ENCODE measurements at places on chromosomes 4 and X. TPM values are rescaled to one million over a fixed set of nuclear protein-coding genes. Genes with fewer than 3 reads are reported as not detected.

DNA sequence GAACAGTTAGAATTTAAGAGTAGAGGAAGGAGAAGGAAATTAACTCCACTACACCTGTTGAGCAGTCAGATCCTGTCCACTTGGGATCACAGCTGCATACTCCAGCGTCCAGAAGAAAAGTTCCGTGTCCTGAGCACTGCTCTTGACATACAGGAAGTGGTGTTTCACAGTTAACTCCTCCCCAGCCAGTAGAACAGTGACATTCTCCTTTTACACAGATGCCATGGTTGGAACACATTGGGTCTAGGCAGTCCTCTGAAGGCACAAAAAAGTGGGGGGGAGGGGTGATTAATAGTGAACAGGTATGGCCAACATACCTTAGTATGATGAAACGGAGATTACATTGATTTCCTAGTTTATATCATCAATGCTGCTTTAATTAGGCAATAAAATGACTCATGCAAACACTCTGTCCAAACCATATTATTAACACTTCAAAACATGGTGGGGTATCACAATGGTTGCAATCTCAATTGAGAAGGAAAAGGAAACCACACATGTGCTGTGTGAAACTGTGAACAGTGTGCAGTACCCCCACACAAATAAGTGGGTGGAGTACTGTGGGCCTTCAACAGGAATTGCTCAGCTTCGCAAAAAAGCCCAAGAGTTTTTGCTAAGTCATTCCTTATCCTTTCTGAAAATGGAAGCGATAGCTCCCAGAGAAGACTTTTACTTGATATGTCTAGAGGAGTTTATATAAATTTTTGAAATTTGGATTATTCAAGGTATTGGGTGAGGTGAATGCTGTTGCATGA is 295.6 kb downstream of the SH2D1A start:
- no peak for DNase-seq

DNA sequence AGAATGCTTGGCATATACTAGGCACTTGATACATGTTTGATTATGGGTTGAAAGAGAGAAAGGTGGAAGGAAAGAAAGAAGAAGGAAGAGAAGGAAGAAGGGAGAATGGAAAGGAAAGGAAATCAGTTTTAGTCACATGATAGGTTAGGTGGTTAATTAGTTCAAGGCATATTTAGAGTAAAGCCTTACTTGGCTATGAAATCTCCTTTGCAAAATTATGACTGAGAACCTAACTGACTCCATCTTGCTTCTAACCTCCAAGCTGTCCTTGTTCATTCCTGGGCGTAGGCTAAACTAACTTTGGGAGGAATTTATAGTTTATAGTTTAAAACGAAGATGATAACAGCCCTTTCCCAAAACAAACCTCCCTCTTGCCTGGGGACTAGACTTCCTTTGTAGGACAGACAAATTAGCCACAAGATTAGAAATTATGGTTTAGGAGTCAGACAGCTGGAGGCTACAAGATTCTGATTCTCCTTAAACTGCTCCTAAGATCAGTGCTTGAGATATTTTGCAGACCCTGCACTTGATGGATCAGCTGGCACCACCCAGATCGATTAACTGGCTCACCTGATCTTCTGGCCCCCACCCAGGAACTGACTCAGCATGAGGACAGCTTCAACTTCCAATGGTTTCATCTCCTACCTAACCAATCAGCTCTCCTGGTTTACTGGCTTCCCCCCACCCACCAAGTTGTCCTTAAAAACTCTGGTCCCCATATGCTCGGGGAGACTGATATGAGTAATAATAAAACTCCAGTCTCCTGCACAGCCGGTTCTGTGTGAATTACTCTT is 55.0 kb downstream of the TXK start:
- no peak for DNase-seq

DNA sequence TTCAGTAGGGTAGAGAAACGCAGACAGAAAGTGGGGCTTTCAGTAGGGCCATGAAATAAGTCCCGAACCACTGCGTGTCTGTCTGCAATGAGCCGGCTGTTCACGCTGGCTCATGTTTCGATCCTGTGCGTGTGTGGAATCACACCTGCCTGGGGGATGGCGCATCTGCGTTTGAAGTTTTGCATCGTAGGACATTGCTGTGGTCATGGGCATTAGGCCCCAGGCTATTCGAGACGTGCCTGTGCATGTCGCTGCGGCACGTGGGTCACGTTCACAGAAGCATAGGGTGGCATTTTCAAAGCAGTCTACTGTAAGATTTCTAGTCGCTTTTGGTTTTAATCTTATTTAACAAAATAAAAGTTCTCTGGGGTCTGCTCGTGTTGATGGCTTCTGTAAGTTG is 25.5 kb upstream of the HGFAC start:
- no peak for DNase-seq

DNA sequence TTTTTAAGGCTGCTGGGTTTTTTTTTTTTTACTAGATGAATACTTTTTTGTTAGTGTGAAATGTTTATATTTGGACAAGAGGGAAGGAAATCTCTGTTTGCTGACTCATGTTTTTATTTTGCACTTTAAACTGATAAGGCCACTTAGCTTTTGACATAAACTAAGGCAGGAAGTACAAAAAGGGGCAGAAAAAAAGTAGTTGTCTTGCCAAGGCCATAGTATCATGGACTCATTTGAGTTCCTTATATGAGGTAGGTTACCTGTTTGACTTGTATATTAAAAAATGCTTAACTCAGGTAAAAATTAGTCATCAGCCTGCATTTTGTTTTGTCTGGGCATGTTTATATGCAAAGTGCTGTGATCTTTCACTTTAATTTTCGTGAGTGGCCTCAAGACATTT is 26.0 kb downstream of the SMAD1 start:
- DNase-seq = no peak

- DNase-seq = no peak
These were observed 1048.0 kb downstream of the PDHA2 start for GRCh38 chr4:96887857-96888256.

- no peak for DNase-seq
These were observed 2.2 kb downstream of the TMEM47 start for GRCh38 chrX:34654696-34655490.

DNA sequence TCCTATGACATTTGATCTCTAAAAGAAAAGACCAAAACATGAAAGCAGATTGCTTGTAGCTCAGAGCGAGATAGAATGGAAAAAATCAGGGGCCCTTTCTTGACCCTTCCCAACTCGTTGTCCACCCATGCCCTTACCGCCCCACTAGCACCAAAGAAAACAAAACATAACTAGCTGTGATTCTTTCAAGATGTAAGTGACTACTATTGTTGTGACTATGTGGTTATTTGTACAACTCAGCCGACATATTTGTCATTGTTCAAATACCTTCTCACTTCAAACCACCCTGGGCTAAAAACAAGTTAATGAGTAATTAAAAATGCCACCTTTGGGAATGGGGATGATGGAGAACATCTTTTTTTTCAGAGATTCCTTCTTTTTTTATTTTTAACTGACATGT is 171.2 kb upstream of the GPC4 start:
- DNase-seq = no peak

DNA sequence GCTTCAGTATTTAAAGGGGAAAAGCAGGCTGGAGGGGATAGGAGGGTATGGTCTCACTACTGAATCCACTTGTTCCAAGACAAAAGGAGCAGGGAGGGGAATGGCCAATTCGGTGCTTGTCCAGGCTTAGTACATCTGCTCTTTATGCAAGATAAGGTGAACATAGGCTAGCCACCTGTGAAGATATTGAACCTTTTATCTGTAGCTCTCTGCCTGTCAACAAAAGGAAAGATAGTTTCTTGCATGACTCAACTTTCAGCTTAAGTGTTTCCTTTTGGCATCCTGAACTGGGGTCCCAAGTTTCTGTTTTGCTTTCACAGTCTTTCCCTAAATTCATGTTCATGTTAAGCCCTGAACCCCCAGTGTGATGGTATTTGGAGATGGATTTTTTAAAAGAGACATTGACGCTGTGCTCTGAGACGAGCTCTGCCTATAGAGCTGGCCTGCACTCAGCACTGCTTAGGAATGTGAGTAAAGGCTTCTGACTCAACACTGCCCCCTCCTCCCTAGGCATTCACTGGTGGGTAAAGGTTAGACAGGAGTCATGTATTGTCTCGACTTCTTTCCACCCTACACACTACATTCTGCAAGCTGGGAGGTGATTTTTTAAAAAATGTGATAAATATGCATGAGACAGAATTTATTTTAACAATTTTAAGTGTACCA is 28.2 kb downstream of the FAM149A start:
- DNase-seq = no peak

DNA sequence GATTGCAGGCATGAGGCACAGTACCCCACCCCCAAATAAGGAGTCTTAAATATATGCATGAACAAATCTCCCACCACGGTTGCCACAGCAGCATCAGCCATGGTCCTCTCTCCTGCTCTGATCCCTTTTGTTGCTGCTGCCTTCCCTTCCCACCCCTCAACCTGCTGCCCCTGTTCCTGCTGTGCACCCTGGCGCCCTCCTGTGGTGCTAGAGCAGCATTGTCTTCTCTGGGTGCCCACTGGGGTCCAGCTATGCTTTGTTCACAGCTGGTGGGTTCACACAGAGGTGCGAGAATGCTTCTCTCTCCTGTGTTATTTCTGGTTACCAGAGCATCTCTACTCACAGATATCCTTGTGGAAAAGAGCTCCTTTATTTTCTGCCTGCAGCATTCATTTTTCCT is 116.2 kb downstream of the GATB start:
- no peak for DNase-seq

DNA sequence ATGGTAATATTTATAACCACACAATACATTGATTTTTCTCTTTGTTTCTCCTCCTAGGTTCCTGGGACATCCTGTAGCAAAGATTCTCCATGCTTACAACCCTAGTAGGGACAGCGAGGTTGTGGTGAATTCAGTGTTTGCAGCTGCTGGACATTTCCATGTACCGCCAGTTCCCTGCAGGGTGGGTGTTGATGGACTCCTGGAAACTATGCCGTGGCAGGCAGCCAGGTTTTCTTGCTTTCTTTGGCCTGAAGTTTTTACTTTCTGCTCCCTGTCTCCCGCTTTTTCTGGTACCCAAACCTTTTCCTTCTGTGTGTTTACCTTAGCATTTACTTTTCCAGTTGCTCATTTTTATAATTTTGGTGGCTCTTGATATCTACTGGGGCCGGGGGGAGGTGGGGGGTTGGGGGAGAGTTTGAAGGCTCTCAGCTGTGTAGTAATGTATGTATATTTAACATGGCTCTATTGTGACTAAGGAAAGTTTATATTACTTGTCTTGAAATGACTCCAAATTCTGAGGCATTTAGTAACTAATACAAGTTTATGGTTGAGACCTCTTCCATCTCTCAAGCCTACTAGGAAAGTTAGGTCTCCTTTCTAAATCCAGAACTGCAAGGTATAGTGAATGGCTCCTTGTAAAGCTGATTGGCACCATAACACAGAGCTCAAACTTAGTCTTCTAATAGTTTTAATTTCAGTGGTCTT is 89.7 kb downstream of the TMEM131L start:
- DNase-seq = no peak

DNA sequence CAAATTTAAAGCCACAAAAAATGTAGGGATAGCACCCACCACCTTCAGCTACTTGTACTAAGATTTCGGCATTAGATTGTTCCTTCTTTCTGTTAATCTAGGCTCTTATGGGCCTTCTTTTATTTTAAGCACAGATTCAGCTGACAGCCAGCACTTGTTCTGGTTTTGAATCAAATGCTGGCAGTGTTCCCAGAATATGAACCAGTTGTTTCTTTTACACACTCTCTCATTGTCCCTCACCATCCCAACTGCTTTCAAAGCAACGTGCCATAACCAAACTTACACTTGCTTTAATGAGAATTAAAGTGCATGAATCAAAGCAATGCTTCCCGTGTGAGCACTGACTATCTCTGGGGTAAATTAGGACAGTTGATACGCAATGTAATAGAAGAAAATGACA is 744.5 kb upstream of the FAM241A start:
- no peak for DNase-seq

GRCh38 chr4:89305028-89305427 is 2.6 kb downstream of the GPRIN3 start:
- no peak for DNase-seq

DNA sequence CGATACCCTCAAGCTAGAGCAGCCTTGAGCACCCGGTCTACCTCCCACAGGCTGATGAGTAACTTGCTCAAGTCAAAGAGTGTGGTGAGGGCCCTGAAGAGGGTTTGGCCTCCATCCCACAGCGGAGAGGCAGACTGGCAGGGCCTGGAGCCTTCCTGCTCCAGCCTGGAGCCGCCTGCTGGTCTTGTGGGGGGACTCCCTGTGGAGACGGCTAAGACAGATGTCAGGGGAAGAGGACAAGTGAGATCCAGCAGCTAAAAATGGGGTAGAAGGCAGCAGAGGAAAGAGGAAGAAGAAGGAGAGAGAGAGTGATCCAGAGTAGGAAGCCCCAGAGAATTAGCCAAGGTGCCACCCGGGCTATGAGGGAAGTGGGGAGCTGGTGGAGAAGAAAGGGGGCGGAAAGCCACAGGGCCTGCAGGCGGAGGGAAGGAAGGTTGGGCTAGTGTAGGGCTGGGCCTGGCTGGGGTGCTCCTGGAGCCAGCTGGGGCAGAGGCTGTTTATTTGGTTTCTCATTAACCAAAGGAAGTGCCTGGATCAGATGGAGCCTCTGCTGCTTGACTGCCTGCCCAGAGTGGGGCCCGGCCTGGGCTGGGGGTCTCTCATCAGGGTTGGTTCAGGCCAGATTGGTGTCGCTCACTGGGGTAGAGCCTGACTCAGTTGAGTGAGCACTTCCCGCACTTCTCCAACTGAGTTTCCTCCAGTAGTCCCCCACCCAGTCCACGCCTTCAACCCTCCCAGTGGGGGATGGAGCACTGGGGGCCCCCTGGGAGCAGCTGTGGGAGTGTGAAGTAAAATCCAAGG is 14.2 kb downstream of the EFNB1 start:
- DNase-seq = no peak

Gene PDE5A
- 44.5 TPM for polyA plus RNA-seq

Gene TRIM61
- 3.3 TPM for polyA plus RNA-seq

Gene EGF
- polyA plus RNA-seq = 0.42 TPM

Gene RAB33A
- polyA plus RNA-seq = 0.47 TPM

Gene TIMM8A
- 21.4 TPM for polyA plus RNA-seq

Gene SOWAHB
- polyA plus RNA-seq = 0.38 TPM

Gene HS6ST2
- polyA plus RNA-seq = 40.2 TPM
